RKO (cell line): ENCODE measurements at places on chromosomes 2 and 18.
A peak's percentile ranks its signal among the peaks of the same experiment; 100 is the strongest.

- no peak for DNase-seq
These were observed 37.8 kb upstream of the IKZF2 start for GRCh38 chr2:213189001-213189899.

GRCh38 chr2:124121760-124122275 is 96.7 kb downstream of the CNTNAP5 start:
- no peak for DNase-seq

DNA sequence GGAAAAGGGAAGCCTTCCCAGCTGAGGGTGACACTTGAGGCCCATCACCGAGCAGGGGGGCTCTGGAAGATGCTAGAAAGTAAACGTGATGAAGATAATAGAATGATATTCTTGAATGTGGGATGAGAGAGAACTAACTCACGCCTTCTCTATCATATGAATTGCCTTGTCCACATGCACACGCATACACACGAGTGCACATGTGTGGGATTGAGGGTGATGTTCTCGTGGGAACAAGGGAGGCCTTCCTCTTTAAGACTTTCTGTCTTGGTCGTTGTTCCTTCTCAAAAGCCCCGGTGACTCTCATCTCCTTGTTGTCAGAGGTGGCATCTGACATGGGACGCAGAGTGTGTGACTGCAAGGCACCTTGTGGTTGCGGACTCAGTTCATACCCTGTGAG is 436.9 kb downstream of the ZNF516 start:
- no peak for DNase-seq

DNA sequence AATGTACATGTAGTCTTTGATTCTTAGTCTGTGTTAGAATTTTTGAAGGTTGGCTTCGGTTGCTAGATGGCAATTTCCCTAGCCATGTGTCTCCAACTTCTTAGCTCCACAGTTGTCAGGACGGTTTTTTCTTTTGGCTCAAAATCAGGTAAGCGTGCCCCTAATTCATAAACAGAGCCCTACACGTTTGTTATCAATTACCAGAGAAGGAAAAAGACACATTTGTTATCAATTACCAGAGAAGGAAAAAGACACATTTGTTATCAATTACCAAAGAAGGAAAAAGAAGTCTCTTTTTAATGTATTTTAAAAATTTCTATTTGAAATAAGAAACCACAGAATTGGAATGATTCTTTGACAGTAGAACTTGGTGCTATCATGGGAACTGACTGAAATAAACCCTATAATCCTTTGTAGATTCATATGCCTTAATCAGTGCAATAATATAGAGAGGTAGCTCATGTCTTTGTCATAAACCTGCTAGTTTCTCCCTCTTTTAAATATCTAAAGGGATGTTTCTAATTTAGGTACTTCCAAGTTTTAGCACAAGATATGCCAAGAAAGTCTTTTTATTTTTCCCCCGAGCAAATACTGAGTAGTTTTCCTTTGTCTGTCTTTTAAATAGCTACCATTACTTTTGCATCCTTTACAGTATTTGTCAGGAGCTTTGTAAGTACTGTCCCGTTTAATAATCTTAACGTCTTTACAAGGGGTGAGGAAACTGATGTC is 35.9 kb downstream of the CAMKMT start:
- no peak for DNase-seq

DNA sequence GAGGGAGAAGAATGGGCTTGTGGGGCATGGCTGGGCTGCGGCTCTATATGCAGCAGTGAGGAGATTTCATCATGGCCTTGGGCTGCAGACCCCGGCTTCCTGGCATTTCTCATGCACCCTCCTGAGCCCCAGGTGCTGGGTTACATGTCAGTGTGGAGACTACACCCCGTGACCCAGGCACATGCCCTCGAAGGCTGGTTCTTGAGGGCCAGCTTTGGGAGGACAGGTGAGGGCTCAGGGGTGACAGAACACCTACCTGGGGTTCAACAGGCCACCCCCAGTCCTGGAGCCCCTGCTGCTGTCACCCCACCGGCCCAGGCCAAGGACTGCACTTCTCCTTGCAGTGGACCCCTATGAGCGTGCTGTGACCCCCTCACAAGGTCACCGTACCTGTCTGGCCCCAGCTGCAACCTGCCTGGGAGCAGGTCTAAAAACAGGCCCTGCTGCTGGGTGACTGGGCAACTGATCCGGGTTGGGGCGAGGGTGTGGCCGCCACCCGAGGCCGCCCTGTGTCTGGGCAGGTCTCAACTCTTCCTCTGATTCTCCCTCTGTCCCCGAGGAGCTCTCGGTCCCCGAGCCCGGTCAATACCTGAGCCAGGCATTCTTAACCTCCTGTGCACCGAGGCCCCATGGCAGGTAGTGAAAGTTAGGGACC is 94.8 kb upstream of the OTOS start:
- DNase-seq: no peak

DNA sequence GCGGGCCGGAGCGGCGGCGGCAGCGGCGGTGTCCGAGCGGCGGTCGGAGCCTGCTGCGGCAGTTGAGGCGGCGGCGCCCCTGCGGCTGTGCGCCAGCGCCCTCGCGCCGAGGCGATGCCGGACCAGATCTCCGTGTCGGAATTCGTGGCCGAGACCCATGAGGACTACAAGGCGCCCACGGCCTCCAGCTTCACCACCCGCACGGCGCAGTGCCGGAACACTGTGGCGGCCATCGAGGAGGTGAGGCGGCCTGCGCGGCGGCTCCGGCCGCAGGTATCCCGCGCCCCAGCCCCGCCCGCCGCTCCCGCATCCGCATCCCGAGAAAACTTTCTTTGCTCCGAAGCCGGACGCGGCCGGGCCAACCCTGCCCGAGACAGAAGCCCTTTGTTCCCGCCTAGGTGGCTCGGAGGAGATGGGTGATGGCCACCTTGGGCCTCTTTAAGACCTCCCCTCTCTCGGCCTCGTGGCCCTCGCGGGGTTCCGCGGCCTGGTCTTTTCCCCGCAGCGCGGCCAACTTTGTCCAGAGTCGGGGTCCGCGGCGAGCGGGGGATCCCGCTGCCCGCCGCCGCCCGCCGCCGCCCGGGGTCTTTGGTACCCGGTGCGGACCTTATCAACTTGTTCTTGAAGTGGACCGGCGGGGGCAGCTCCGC is 504 bp downstream of the ASAP2 start:
- DNase-seq: peak; percentile 29

DNA sequence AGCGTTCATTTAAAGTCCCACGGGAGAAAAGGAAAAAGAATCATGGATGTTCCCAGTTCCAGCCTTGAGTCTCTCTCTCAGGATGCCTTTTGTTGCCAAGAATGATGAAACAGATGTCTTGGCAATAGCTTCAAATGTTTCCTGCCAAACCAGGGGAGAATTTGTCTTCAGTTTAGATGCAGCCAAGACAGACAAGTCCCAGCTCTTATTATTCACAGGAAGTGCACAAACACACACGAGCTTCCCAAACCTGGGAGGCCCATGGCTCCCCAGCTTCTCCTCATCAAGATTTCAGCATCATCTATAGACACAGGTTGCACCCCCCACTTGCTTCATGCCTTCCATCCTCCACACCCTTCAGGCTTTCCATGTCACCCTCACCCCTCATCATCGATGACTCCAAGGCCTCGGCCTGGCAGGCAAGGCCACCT is 45.9 kb downstream of the HS1BP3 start:
- DNase-seq: no peak

GRCh38 chr2:51219468-51219867 is 187.5 kb upstream of the NRXN1 start:
- no peak for DNase-seq

- DNase-seq: no peak
These were observed 6.1 kb upstream of the DNMT3A start for GRCh38 chr2:25347846-25348245.

DNA sequence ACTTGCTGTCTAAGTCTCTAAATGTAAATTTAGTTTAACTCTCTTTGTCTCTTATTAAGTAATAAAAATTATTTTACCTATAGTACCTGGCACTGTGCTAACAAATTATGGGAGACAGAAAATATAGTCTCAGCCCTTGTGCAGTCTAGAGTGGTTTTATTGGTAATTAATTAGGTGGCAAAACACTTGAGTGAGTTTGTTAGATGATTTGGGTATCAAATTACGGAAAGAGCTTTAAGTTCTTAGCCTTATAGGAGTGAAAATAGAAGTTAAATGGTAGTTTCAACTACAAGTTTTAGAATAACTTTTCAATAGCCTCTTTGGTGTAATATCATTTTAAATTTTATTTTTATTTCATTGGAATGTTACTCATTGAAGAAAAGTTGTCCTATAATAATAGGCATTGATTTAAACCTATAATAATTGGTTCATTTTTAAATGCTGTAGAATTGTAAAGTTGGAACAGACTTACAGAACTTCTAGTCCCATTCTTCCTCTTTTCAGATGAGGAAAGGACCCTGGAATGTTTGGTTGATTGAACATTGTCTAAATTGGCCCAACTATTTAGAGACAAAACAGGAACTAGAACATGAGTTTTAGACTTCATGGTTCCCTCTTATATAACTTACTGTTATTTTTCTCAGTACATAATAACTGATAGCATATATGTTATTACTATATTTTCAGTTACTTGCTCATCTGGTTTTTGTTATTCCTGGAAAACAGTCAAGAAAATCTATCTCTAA is 10.2 kb upstream of the HTR2B start:
- DNase-seq: no peak

DNA sequence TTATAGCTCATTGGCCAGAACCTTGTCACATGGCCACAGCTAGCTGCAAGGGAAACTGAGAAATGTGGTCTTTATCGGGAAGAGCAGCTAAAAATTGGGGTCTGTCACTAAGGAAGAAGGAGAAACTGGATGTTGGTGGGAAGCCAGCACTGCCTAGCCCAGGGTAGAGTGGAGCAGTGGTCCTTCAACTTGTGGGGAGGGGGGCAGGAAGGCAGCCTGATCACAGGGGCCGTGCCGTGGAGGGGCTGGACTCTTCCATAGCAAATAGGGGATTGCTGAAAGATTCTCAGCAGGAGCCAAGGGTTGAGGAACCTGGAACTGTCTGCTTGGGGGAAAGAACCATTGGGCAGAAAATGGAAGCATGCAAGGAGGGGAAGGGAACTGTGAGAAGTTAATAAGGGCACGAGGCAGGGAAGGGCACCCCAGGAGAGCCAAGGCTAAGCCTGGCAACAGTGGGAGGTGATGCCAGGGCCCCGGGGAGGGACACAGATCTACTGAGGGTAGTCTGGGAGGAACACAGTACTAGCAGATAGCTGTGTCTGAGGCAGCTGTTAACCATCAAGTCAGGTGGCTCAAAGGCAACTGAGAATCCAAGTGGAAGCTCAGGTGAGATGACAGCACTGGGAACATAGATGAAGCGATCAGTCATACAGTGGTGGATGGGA is 5.9 kb upstream of the NEURL3 start:
- DNase-seq: no peak

DNA sequence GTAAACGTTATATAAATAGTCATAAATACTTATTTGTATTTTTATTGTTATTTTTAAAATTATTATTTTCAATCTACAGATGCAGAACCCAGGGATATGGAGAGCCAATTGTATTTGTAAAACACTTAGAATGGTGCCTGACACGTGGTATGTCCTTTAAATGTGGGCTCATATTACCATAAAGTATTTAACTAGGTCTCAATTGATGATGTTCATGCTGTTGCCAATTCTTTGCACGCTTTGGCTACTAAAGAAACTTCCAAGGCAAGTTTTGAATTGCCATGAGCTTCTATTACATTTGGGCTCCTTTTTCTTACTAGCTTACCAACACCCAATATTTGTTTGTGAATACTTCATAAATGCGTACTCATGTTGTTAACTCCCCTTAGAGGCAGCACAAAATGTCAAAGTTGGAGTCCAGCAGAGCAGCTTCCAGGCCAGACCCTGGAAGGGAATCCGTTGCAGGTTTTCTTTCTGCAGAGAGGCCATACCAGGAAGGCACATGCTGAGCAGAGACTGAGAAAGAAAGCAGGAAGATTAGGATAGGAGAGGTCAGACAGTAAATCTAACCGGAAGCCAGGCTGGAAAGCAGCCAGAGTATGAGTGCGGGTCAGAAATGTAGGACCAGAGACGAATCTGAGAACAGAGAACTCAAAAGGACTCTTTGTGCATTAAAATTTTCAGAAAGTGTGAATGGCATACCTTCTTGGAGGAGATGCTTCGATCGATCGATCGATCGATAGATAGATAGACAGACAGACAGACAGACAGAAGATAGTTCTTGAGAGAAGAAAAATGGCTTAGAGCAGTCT is 4.2 kb upstream of the NOSTRIN start:
- no peak for DNase-seq
